ENCODE measurements at places on chromosomes 6 and 20.

- no peak for DNase-seq
These were observed 10.5 kb downstream of the NKX2-2 start for GRCh38 chr20:21503345-21503744.

GRCh38 chr6:137699031-137699683 lies 167.9 kb upstream of the TNFAIP3 start:
- DNase-seq: no peak

DNA sequence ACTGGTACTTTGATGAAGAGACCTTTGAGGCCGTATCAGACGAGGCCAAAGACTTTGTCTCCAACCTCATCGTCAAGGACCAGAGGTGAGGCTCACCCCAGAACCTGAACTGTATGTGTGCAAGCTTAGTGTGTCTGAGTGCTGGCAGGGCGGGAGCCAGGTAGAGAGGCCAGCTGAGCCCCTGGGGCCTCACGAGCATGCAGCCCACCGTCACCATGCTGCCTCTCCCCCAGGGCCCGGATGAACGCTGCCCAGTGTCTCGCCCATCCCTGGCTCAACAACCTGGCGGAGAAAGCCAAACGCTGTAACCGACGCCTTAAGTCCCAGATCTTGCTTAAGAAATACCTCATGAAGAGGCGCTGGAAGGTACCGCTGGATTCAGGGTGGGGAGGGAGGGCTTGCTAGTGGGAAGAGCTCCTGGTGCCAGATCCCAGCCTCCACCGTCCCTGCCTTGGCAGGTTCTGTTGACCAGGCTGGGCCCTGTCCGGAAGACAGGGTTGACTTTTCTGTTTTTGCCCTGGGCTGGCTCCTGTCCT lies 12.7 kb downstream of the MYLK2 start:
- no peak for DNase-seq

DNA sequence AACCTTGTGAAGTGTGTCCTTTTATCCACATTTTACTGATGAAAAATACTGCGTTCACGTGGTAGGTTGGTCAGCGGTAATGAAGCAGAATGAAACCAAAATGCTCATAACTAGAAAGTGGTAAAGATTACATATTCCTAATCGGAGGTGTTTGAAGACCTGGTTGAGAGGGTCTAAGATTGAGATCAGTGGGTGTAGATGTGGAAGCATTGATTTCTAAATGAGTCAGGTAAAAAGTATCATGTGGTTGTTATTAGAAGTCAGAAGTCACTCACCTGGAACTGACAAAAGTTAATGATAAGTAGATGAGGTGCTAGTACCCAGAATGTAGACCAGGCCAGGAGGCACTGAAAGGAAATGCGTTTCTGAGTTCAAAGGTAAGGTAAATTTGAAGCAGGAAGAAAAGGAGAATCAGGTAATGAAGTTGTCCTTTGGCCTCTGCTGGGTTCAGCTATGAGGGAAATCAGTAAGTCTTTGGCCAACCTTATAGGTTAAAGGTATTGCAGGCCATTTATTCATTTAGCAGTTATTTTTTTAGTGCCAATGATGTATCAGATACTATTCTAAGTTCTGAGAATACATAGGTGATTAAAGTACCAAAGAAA lies 31.2 kb downstream of the FAM83B start:
- DNase-seq: no peak

- DNase-seq: no peak
These were observed 10.8 kb downstream of the ASXL1 start for GRCh38 chr20:32368925-32369324.

- DNase-seq: no peak
These were observed 1177.9 kb downstream of the GRIK2 start for GRCh38 chr6:102571236-102571908.

GRCh38 chr20:59177266-59178250 lies 13.9 kb downstream of the ZNF831 start:
- DNase-seq: no peak

- no peak for DNase-seq
These were observed 9.4 kb upstream of the HLA-DQA1 start for GRCh38 chr6:32627831-32628230.
